HS-27A (cell line): ENCODE measurements at places on chromosomes 5 and 9.

DNA sequence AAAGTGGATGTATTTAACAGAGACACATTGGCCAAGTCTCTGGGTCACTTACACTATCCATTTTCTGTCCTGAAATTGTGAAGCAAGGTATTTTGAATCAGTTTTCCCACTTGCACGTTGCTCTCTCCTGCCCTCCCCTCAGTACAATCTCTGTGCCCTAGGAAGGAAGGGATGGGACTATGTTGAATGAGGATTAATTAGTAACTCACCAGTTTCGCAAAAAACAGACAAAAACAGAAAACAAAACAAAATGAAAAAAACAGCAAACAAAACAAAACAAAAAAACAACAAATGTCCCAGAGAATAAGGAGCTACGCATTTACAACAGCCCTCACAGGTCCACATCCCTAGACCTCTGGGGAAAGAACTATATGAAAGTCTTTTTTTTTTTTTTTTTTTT lies 1.1 kb upstream of the CD14 start:
- no peak for DNase-seq

GRCh38 chr5:153964880-153965645 lies 73.6 kb downstream of the FAM114A2 start:
- DNase-seq = no peak

DNA sequence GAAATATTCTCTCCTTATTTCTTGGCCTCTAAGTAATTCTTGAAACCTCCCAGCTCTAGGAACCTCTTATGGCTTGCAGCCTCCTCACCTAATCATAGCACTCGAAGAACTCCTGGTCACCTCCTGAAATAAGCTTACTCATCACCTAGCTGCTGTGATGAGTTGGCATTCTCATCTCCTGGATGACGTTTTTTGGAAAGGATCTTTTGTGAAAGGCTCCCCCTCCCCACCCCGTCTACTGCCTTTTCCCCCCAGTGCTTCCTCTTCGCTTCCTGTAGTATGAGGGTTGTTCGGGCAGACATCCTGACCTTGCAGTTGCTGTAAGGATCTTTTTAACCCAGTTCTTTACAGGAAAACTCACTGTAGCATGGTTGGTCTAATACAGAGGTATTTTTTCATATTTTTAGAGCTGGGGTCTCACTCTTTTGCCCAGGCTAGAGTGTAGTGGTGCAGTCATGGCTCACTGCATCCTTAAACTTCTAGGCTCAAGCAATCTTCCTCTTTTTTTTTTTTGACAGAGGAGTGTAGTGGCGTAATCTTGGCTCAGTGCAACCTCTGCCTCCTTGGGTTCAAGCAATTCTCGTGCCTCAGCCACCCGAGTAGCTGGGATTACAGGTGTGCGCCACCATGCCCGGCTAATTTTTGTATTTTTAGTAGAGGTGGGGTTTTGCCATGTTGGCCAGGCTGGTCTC lies 41.8 kb downstream of the ARHGAP26 start:
- no peak for DNase-seq

- DNase-seq = no peak
Measured at GRCh38 chr9:23751633-23752032, 74.4 kb downstream of the ELAVL2 start.

- DNase-seq = no peak
Measured at GRCh38 chr9:38315085-38315595, 77.4 kb upstream of the ALDH1B1 start.

- no peak for DNase-seq
Measured at GRCh38 chr5:153969563-153969895, 69.2 kb downstream of the FAM114A2 start.

DNA sequence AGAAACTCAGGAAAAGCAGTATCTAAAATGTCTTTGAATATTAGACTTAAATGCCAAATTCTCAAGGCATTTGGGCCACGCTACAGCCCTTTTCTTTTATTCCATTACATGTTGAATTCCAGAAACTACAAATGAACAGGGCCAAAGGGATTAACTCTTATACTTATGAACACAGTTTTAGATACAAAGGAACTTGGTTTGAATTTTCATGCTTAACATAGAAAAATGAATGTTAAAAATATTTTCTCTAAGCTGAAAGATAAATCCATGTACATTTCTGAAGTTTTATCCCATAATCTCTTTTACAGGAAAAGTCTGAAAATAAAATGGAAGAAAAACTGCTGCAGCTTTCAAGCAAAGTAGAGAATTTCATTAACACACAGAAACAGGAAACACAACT lies 56.8 kb downstream of the FAM81B start:
- no peak for DNase-seq

DNA sequence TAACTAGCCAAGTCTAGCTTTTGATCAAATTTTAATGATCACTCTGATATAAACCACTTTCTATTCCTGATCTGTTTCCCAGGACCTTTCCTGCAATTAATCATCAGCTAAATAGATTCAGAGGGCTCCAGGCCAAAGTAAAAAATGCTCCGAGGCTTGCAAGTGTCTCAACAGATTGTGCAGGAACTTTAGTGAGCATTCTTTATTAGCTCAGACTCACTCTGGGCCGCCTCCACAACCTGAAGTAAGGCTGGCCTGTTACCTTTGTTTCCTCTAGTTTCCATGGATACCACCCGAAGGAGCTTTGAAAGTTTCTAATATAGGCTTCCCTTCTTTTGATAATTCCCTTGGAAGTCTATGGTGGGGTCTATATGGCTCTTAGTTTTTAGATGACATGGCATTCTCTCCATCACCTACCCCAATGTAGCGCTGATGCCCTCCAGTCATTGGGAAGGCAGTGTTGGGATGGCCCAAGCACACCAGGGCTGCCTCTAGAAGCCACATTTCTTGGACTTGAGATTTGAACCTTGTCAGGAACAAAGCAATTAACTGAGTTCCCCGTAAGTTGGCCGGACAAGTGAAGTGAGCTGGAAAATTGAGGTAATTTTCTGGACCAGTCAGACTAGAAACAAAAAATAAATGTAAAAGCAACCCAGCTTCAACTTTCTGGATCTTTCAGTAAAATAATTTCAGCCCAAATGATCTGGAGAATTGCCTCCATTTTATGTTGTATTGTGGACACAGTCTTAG lies 97.6 kb upstream of the LHFPL2 start:
- no peak for DNase-seq

DNA sequence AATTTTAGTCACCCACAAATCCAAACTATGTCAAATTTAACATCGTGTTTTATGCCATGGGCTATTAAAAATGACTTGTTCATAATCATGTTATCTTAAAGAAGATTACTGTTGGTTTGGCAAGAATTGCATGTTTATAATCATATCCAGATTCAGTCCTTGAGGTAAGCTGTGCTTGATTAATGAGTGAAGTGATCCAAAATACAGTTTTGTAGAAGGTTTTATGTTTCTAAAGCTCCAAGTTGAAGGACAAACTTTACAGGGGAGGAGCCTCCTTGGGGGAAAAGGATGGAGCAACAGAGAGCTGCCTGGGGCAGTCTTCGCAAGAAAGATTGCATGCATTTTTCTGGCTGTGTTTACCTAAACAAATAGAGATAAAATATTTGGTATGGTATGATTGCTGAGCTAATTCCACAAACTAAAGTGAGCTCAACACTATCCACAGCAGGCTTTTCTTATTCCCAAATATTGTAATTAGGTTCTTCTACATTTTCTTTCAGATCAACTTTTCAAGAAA lies 189.5 kb upstream of the TYRP1 start:
- no peak for DNase-seq

DNA sequence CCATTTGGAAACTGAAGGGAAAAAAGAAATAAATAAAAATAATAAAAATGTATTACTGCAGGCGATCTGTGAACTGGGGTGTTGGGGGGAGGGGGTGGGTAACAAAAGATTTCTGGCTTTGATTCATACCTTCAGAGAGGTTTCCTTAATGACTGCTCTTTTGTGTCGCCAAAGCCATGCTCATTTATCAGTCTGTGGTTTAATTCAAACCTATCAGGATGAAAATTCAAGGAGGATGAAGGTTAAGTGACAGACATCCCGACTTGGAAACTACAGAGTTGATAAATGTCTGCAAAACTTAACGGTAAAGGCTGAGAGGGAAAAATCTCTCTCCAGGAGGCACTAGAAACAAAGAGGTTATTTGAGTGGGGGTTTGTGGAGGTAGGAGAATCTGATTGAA lies 278.2 kb downstream of the PSAT1 start:
- DNase-seq = no peak

DNA sequence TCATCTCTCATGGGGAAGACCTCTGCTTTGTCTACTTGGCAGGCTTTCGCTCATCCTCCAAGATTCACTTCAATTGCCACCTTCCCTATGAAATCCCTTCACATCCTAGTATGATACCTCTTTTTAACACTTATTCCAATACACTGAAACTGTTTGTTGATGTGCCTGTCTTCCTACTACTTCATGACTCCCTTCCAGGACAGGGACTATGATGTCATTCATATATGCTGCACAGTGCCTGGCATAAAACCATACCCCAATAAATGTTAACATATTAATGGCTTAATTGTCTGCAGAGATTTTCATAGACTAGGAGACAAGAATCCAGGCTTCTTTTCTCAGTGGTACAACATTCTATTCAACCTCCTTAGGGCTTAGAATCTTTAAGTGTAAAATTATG lies 215.5 kb downstream of the ZNF608 start:
- no peak for DNase-seq

GRCh38 chr9:123478967-123479602 lies 123.1 kb downstream of the CRB2 start:
- DNase-seq = no peak

GRCh38 chr9:82132024-82132423 lies 143.5 kb downstream of the SPATA31D1 start:
- DNase-seq = no peak

GRCh38 chr5:161261668-161262323 lies 284.7 kb downstream of the GABRB2 start:
- no peak for DNase-seq

DNA sequence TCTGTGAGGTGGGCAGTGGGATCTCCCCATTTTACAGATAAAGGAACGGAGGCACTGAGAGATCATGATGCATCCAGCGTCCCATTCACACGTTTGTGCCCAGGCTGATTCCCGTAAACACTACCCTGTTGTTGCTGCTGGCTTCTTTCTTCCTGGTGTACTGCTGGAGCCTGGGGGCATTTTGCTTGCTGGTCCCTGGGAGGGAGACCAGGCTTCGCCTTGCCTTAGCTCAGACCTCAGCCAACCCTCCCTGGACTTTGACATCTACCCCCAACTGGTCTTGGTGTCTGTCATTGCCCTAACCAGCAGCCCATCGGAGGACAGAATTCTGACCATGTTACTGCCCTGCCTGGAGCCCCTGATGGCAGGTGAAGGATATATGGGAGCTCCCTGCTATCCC lies 82.4 kb downstream of the ZNF618 start:
- DNase-seq = no peak

GRCh38 chr5:153584960-153585359 lies 94.5 kb downstream of the GRIA1 start:
- DNase-seq = no peak

- DNase-seq = no peak
Measured at GRCh38 chr9:68672215-68672614, 32.8 kb upstream of the PIP5K1B start.

DNA sequence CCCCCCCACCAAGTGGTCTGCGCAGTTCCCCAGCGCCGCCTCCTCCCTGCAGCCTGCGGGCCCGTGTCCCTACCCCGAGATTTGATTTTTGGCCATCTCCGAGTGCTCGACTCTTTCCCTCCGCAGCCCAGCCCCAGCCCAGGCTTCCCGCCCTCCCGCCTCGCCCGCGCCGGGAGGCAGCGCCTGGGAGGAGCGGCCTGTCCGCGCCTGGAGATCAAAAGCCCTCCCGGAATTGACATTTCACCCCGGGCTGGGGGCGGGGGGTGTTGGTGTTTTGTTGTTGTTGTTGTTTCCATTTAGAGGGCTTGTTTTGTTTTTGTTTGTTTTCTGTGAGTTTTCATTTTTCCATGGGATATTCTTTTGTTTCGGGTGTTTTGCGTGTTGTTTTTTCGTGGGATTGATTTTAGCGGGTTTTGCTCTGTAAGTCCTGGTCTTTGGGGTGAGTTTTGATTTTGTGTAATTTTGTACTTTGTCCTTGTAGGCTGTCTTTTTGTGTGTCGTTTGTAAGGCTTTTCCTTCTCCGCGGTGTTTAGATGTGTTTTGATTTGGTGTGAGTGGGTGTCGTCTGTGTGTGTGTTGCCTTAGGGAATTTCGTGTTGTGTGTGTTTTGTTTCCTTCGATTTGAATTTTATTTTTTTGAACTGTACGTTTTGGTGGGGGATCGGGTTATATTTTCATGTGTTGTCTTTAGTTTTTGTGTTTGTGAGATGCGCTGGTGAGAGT lies 1.7 kb upstream of the PAX5 start:
- no peak for DNase-seq
